ENCODE measurements at places on chromosomes 1 and 21.

DNA sequence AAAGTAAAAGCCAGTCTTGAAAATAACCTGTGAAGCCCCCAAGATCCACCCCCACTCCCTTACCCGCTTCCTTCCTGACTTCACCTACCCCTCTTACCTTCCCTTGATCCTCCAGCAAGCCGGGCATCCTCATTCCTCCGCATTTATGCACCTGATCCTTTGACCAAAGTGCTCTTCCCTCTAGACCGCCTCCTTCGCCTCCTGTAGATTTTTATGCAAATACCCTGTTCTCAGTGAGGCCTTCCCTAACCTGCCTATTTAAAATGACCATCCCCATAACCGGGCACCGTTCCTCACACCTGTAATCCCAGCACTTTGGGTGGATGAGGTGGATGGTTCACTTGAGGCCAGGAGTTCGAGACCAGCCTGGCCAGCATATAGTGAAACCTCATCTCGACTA lies 1.1 kb upstream of the NENF start:
- DNase-seq = no peak

DNA sequence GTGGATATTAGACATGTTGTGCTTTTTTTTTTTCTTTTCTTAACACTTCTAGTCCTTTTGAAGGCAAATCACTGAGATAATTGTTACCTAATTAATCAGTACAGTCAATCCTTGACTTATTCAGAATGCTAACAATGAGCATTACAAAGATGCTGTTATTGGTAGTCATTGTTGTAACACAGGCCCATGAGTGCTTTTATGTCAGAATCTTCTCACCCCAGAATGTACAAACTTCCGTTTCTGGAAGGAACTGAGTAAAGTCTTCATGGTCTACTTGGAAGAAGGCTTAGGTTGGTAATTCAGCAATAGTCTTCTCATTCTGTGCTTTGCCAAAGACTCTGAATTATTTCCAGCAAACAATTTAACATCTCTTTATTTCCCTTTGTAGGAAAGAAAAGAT lies 3.1 kb downstream of the KCNK1 start:
- DNase-seq = no peak

GRCh38 chr1:20834780-20835179 lies 47.7 kb upstream of the HP1BP3 start:
- no peak for DNase-seq

GRCh38 chr1:160103658-160104408 lies 5.4 kb upstream of the IGSF8 start:
- no peak for DNase-seq

DNA sequence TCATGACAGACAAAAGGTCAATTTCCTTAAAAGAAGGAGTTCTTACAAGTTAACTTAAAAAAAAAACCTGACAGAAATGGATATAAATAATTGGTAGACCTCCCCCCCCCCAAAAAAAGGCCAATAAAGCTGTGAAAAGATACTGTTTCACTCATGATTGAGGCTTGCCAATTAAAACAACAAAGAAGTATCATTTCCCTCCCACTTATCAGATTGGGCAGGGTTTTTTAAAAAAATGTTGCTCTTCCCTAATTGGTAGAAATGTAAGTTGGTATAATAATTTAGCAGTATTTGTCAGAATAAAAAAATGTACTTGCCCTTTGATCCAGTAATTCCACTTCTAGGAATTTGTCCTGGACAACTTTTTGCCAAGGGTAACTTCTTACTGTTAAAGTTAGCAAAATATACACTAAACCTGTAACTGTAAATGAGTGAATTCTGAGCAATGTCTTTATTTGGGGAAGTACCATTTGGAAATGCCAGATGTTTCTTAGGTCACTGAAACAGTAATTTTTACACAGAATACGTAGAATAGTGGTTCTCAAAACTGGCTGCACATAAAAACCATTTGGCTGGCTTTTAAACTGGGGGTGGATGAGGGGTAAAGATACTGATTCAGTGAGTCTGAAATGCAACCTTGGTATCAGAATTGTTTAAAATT lies 17.5 kb downstream of the RNF2 start:
- no peak for DNase-seq

- no peak for DNase-seq
Measured at GRCh38 chr1:63486629-63487028, 36.4 kb downstream of the ITGB3BP start.

GRCh38 chr1:220990427-220991339 lies 111.4 kb downstream of the HLX start:
- no peak for DNase-seq

GRCh38 chr1:91754816-91755580 lies 131.0 kb downstream of the TGFBR3 start:
- no peak for DNase-seq

- no peak for DNase-seq
Measured at GRCh38 chr1:180235077-180235501, 5.0 kb downstream of the LHX4 start.

- DNase-seq = no peak
Measured at GRCh38 chr1:171222936-171223335, 25.4 kb upstream of the FMO1 start.

DNA sequence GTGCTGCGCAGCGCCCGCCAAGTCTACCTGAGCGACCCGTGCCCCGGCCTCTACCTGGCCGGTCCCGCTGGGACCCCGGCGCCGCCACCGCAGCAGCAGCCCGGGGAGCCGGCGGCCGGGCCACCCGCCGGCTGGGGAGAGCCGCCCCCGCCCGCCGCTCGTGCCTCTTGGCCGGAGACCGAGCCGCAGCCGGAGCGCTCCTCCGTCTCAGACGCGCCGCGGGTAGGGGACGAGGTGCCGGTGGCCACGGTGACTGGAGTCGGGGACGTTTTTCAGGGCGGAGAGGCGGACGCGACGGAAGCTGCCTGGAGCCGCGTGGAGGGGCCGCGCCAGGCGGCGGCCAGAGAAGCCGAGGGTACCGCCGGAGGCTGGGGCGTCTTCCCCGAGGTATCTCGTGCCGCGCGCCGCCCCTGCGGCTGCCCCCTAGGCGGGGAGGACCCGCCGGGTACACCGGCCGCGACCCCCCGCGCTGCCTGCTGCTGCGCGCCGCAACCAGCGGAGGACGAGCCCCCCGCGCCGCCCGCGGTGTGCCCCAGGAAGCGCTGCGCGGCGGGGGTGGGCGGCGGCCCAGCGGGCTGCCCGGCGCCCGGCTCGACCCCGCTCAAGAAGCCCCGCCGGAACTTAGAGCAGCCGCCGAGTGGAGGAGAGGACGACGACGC lies 646 bp downstream of the IER5 start:
- DNase-seq = peak; percentile 11

DNA sequence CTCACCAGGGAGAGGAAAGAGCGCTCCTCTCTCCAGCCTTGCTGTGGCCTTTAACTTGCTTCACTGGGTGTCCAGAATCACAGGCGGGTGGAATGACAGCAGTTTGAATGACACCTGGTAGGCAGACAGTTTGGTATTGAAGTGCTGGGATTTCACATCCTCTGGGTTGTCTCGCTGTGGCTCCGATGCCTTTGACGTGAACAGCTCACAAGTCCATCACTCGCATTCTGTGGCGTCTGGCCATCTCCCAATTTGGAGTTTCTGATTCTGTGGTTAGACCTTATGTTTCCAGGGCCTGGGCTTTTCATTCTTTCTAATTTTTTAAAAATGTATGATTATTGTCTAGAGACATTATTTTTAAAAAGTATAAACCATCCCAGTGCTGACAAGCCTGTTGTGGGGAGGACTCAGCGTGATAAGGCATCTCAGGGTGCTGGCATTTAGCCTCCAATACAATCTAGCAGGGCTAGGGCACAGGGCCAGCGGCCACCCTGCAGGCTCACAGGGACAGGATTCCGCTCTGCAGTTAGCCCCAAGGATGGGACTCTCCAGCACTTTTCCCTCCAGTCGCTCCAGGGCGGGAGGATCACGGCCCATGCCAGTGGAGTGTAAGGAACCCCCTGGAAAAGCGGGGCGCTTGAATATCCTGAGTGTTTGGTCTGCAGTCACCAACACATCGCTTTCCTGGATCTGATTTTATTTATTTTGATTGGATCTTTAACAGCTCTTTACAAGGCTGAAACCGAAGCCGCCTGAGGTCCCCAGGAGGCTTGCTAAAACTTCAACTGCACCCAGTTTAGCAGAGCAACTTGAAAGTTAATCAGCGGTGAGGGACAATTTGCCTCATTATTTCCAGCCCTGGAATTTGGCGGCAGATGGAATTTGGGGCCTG lies 178.3 kb downstream of the TRABD2B start:
- no peak for DNase-seq

DNA sequence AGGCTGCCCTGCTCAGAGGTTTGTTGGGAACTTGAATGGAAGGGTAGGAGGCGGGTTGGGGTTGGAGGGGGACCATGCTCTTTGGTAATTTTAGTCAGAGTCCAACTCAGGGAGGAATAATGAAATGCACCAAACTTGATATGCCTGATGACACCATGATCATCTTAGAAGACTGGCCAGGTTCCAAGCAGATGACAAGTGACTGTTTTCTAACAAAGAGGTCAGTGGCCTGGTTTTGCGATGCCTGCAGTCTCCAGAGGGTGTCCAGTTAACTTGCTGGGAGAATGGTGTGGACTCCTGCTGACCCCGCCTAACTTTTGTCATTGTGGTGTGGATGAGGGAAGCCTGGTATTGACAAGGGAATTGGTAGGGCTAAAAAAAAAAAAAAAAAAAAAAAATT lies 12.4 kb downstream of the VANGL1 start:
- no peak for DNase-seq

GRCh38 chr1:174322202-174322862 lies 125.4 kb upstream of the GPR52 start:
- DNase-seq = no peak

GRCh38 chr21:46024141-46024540 lies 42.6 kb downstream of the COL6A1 start:
- DNase-seq = no peak

DNA sequence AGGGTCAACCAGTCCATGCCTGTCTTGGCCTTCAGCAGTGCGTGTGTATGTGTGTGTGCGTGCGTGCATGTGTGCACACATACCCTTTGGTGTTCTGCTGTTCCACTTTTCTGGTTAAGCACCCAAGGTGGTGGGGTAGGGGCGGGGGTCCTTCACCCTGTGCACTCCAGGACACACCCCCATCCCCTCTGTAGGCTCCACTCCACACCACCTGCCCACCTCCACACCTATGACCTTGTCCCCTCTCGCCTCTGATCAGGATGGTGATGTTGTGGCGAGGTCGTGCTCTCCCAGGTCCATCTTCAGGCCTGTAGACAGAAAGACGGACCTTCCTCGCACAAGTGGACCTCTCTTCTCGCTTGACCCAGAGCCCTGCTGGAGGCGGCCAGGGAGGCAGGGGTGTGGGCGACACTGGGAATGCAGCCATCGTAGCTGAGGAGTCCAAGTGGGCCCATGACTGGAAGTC lies 44.6 kb downstream of the WDR4 start:
- DNase-seq = no peak

- no peak for DNase-seq
Measured at GRCh38 chr1:90204023-90204590, 209.2 kb downstream of the ZNF326 start.

GRCh38 chr1:117567976-117568375 lies 37.9 kb upstream of the TENT5C start:
- DNase-seq = no peak

- no peak for DNase-seq
Measured at GRCh38 chr21:44865561-44866280, 7.8 kb downstream of the PTTG1IP start.

DNA sequence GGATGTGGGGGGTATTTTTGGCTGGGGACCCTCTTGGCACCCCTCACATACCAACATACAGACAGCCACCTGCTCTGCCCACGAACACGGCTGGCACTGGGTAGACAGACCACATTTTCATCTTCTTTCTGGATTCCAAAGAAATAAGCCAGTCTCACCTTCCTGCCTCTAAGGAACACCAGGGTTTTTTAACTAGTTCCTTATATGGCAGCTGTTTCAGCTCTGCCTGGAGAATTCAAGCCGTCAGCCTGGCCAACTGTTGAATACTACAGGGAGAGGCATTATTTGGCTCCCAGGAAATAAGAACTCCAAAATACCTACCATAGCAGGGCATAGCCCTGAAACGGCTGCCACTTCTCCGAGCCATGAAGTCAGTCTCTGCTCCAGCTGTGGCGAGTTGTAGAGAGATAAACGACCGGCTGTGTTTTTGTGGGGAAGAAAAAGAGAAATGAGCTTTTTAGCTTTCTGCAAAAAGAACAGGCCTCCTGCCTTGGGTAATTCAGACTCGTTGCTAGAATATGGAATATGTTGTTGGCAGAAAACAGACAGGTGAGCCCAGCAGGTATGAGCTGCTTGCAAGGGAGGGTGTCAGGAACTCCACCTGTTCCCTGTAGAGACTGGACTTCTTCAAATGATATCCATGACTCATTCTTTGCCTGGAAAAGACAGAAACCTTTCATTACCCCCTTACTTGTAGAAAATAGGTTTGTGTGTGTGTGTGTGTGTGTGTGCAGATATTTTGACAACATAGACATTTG lies 51.8 kb downstream of the MT1HL1 start:
- DNase-seq = no peak

DNA sequence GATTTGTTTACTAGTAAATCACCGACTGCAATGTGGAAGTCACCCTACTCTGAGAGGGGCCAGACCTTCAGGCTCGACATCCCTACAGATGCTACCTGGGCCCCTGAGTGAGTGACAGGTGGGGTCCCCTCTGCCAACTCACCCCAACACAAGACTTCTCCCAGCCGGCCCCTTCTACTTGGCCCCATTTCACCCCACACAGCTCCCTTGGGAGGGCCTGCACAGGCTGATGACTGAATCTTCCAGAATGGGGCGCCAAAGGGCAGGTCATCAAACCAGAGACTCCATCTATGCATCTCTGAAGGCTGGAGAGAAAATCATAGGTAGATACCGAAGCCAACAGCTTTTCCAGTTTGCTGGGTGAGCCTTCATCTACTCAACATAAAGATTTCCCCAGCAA lies 9.4 kb upstream of the S100A8 start:
- DNase-seq = no peak

GRCh38 chr1:186819563-186819962 lies 9.2 kb upstream of the PLA2G4A start:
- no peak for DNase-seq
